ENCODE measurements at places on chromosomes 16 and 17.

DNA sequence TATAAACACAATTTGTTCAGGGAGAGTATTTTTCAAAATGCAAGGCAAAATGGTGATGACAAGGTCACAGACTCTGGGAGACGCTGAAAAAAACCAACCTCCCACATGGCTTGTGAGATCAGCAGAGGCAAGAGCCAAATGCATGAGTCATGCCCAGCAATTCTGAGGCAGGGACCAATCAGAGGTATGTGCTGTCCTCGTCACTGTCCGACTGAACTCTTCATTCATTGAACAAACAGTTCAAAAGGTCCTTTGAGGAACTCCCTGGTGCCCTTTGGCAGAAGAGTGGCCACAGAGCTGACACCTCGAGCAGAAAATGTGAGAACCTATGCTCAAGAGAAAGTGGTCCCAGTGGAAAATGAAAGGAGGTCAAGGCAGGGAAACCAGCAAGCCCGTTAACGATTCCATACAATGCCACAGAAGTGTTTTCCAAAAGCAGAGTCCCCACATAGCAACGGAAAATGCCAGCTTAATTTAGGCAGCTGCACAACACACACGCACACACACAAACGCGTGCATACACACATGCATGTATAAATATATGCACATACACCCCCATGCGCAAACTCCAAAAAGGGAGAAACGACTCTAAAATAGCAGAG is 50.9 kb downstream of the CDH11 start:
- no peak for DNase-seq

DNA sequence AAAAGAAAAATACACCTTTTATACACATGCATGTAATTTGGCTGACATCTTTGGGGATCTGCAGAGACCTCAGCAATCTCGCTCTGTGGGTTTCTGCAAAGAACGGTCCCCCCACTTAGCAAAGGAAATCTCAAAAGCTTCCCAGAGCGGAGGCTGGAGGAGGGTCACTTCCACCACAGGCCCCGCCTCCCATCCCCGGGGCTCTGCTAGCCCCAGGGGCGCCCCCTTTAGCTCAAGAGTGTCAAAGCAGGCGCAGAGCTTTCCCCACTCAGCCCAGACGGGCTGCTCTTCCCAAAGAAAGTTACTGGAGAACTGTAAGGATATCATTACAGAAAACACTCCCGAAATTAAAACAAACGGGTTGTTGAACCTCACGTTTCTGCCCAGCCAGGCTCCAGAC is 11.4 kb downstream of the SLC13A5 start:
- DNase-seq = no peak

GRCh38 chr17:56845934-56846333 is 12.0 kb downstream of the DGKE start:
- no peak for DNase-seq

DNA sequence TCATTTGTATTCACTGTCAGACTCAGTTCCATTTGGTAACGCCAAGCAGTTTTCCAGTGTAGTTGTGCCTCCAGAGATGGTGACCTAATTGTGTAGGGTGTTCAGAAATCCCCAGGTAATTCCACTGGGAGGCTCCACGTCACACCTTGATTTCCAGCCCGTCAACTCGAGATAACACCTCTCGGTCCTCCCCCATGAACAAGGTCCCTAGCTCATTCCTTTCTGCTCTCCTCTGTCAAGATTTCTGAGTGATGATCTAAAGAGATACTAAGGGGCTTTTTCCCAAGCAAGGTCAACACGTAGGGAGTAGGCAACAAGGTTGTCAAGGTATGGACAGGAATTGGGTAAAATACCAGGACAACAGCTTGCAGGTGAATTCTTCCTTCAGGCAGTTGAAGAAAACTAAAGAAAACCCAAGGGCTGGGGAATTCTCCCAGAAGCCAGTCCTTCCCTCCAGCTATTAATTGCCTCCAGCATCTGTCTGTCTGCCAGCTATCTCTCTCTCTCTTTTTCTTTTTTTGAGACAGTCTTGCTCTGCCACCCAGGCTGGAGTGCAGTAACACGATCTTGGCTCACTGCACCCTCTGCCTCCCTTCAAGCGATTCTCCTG is 31.4 kb downstream of the GPRC5B start:
- no peak for DNase-seq

DNA sequence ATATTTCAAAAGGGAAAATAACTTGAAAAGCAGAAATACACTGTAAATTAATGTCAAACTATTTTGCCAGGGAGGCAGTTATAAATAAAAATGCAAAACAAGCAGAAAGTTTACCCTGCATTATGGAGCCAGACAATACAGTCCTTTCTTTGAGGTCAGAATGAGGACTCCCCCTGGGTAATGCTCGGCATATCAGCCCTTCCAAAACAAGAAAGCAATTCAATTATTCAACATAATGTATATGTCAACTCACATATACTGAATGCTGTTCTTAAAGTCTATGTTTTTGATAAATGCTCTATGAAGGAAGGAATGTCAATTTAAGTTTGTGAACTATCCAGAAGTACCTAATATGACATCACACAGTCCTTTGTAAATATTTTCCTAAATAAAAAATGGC is 72.4 kb downstream of the TTC19 start:
- no peak for DNase-seq

DNA sequence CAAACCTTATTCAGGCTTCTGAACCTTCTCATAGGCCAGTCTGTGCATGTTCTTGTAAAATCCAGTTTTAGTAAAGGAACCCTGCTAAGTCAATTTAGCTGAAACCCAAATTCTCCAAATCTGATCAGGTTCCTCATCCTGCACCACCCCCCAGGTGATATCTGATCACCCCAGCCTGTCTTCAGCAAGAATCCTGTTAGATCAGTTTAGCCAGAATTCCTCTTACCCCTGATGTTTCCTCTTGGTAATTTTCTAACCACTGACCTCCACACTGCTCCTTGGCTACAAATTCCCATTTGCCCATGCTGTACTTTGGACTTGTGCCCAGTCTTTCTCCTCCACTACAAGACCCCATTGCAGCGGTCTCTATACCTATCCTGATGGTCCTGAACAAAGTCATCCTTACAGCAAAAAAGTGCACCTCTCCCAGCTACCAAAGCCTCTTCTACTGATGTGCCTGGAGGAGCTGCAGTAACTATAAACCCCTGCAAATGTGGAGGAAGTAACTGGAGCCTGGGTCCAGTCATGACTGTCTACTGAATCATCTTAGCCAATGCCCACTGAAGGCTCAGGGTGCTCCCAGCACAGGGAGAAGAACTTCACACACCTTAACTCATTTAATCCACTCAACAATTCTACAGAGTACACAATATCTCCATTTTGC is 23.8 kb downstream of the TEX14 start:
- no peak for DNase-seq

GRCh38 chr16:87543436-87544191 is 50.8 kb upstream of the ZCCHC14 start:
- no peak for DNase-seq

DNA sequence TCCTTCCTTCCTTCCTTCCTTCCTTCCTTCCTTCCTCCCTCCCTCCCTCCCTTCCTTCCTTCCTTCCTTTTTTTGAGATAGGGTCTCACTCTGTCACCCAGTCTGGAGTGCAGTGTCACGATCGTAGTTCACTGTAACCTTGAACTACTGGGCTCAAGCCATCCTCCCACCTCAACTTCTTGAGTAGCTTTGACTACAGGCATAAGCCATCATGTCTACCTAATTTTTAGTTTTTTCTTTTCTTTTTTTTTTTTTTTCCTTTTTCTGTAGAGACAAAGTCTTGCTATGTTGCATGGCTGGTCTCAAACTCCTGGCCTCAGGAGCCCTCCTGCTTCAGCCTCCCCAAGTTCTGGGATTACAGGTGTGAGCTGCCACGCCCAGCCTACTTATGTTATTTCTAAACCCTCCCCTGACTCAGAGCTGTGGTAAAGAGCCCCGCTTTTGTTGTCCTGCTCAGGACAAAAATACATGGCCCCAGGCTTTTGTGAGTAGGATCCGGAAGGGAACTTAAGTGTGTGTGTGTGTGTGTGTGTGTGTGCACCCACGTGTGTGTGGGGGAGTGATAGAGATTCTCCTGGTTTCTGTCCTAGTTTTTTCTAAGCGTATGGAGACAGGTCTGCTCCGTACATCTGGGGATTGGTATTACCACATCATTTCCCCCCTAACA is 67.1 kb downstream of the PRKCB start:
- no peak for DNase-seq

GRCh38 chr16:57167953-57168352 is 17.9 kb downstream of the PSME3IP1 start:
- DNase-seq = no peak

GRCh38 chr16:8959921-8960787 is 3.6 kb downstream of the USP7 start:
- no peak for DNase-seq

DNA sequence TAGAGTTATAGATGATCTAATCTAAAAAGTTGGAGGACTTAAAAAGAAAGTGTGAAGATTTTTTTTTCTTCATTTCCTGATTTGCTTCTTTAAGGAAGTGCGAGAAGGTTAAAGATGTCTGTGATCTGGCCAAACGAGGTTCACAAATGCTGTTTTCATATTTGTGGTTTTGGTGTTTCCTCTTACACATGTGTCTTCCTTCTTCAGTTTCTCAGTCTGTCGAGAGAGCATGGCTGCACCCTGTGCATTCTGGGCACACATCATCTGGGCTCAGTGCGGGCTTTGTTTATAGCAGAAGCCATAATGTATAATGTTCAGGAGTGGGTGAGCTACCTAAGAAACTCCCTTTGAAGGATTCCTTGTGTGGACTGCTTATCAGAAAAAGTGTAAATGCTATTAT is 260.4 kb upstream of the TBX2 start:
- no peak for DNase-seq

- no peak for DNase-seq
Measured at GRCh38 chr17:74085434-74085833, 118.0 kb upstream of the RPL38 start.

- no peak for DNase-seq
Measured at GRCh38 chr17:83075270-83075880, 4.0 kb upstream of the METRNL start.

- DNase-seq = no peak
Measured at GRCh38 chr17:50218071-50218759, 16.8 kb upstream of the COL1A1 start.

DNA sequence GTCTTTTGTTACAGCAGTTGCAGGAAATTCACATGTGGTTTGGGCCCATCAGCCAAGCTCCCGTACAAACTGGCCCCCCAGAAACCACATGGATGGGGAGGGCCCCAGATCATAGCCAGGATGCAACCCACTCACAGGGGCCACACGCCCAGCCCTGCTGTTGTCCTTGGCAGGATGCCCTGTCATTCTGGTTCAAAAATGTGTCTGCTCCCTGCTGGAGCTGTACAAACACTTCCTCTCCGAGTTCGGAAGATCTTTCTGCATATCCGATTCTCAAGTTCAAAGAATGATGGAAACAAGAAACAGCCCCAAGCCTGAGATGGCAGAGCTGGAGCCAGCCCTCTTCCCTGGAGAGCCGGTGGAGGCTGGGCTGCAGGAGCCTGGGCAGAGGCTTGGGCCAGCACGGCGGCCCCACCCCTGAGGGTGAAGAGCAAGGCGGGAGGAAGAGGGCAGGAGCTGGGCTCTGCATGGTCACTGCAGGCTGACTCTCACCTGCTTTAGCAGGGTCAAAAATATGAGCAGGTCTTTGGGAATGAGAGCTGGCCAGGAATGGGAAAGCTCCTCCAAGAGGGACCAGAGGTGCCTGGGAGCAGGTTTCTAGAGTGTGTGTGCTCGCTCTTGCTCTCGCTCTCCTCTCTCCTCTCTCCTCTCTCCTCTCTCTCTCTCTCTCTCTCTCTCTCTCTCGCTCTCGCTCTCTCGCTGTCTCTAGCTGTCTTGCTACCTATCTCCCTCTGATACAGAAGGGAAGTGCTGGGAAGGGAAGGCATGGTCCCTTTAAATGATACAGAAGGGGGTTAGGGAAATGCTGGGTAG is 34.7 kb upstream of the ENPP7 start:
- DNase-seq = peak; percentile 48
